ENCODE measurements at places on chromosomes 1 and 21. TPM values are rescaled to one million over a fixed set of nuclear protein-coding genes. Genes with fewer than 3 reads are reported as not detected.
A peak's percentile ranks its signal among the peaks of the same experiment; 100 is the strongest.

FCER1A gene
- not detected for total RNA-seq

CFHR3 gene
- not detected for total RNA-seq

LRRC53 gene
- total RNA-seq, result not detected

ZNF697 gene
- total RNA-seq, result 0.72 TPM

GRCh38 chr1:153921803-153922075 lies 1.0 kb downstream of the GATAD2B start:
- no peaks in the 10 kb centered on the region for H3K27me3 ChIP-seq
- no peak for DNase-seq
- H3K36me3 ChIP-seq, result no peaks in the 10 kb centered on the region

GRCh38 chr1:13549021-13549420 lies 34.6 kb upstream of the PDPN start:
- H3K36me3 ChIP-seq, result no peaks in the 10 kb centered on the region
- no peak overlapping the region for H3K4me3 ChIP-seq
- no peaks in the 10 kb centered on the region for H3K27me3 ChIP-seq
- DNase-seq, result no peak

- no peaks in the 10 kb centered on the region for H3K4me1 ChIP-seq
- no peaks in the 10 kb centered on the region for H3K36me3 ChIP-seq
- H3K27ac ChIP-seq, result no peak overlapping the region
- DNase-seq, result no peak
These were observed 10.4 kb upstream of the GJA9 start for GRCh38 chr1:38891753-38892152.

GRCh38 chr1:242030071-242030470 lies 31.2 kb upstream of the MAP1LC3C start:
- no peak overlapping the region for H3K27ac ChIP-seq
- no peaks in the 10 kb centered on the region for H3K36me3 ChIP-seq
- H3K4me1 ChIP-seq, result no peaks in the 10 kb centered on the region
- H3K27me3 ChIP-seq, result no peaks in the 10 kb centered on the region
- DNase-seq, result no peak
- no peak overlapping the region for H3K4me3 ChIP-seq

- H3K4me1 ChIP-seq, result peaks cover 27% of the 10 kb centered on the region
- peaks cover 6% of the 10 kb centered on the region for H3K27me3 ChIP-seq
- H3K27ac ChIP-seq, result no peak overlapping the region
- H3K4me3 ChIP-seq, result peak overlapping the region; percentile 61
- DNase-seq, result peak; percentile 32
These were observed 735 bp downstream of the NBL1 start for GRCh38 chr1:19644681-19645410.

GRCh38 chr1:212082765-212083406 lies 47.3 kb downstream of the DTL start:
- no peaks in the 10 kb centered on the region for H3K4me1 ChIP-seq
- no peak overlapping the region for H3K4me3 ChIP-seq
- no peaks in the 10 kb centered on the region for H3K36me3 ChIP-seq
- no peak overlapping the region for H3K27ac ChIP-seq
- no peaks in the 10 kb centered on the region for H3K27me3 ChIP-seq

Measured in CD8-positive, alpha-beta memory T cell (primary cell).